ENCODE measurements at places on chromosomes 12 and 14.

GRCh38 chr14:44449680-44450079, 57.4 kb downstream of the FSCB start:
- DNase-seq, result no peak

GRCh38 chr12:57657744-57658143, 24.7 kb upstream of the B4GALNT1 start:
- DNase-seq, result no peak

GRCh38 chr12:48441069-48441468, 31.3 kb upstream of the ANP32D start:
- no peak for DNase-seq

DNA sequence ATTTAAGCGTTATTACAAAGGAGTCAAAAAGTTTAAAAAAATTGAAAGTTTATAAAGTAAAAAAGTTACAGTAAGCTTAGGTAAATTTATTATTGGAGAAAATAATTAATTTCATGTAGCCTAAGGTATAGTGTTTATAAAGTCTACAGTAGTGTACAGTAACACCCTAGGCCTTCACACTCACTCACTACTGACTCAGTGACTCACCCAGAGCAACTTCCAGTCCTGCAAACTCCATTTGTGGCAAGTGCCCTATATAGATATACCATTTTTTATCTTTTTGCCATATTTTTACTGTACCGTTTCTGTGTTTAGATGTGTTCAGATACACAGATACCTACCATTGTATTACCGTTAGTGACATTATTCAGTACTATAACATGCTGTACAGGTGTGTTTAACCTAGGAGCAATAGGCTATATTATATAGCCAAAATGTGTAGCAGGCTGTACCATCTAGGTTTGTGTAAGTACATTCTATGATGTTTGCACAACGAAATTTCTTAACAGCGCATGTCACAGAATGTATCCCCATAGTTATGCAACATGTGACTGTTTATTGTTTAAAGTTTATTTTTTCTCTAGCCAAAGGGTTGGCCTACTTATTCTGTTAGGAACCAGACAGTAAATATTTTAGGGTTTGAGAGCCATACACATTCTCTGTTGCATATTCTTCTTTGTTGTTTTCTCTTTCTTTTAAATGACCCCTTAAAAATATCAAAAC, 155.5 kb downstream of the PCNX1 start:
- DNase-seq, result no peak

DNA sequence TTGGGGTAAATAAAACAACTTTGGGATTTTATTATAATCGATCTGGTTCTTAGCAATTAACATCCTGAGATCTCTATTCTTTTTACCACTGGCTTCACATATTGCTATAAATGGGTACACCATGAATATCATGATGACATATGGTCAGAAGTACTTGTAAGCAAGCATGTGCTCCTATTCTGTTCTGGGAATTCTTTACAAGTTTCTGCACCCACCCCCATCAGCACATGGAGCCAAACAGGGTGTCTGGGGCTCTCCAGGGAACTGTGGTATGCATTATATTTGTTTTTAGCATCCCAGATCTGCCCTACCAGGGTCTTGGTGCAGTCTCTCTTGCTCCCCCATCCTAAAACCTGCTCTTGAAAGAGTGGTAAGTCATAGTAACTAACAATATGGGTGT, 31.3 kb downstream of the DMAC2L start:
- peak; percentile 46 for DNase-seq

DNA sequence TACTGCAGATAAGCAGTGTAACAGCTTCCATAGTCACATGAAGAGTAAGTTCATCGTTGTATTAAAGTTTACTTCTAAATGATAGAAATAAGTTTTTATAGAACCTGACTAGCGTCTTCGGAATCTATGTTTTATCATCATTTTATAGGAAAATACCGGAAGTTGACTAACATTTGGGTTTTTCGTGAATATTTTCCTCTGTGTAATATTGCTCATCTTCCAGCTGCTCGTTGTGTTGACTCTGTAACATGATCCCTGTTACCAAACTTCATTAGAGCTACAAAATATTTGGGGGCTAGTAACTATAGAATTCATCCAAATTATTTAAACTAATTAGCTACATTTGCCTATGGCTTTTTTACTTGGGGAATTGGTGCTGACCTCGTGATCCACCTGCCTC, 37.2 kb downstream of the DDX51 start:
- DNase-seq, result no peak

DNA sequence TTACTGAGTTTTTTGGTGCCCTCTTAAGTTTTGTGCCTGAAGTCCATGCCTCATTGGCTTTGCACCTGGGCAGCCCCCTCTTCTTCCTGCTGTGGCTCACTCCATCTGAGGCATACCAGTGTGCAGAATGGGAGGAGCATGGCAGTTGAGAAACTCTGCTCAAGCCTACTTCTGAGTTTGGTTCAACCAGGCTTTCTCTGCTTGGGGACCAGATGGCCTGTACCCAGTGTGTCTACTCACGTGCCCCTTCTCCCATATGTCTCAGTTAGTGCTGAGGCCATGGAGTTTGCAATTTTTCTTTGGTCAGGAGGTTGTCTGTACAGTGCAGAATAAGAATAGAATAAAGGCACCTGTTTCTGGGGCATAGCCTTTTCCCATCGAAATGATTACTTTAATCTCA, 383.3 kb upstream of the DDHD1 start:
- no peak for DNase-seq

GRCh38 chr14:61568572-61569011, 126.7 kb upstream of the HIF1A start:
- DNase-seq, result no peak

GRCh38 chr14:104510216-104510615, 69.3 kb upstream of the C14orf180 start:
- DNase-seq, result no peak

GRCh38 chr12:26608273-26608672, 224.7 kb downstream of the ITPR2 start:
- no peak for DNase-seq

DNA sequence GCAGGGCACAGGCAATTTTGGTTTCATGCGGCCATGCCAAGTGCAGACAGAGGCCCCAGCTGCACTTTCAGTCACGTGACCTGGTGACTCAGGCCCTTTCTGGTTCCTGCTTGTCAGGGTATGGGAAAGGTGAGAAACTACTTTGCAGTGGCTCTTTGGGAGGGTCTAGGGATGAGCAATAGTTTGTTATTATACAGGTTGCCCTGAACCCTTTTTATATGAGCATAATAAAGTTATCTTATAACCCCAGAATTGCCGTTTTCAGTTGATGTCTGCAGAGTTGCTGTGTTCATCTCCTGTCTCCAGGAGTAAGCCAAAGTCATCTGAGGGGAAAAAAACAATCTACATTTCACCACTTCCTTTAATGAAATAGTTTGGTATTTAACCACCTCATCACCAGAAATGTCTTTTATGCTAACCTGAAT, 30.9 kb upstream of the EMP1 start:
- peak; percentile 63 for DNase-seq

GRCh38 chr12:100497105-100497795, 23.6 kb downstream of the NR1H4 start:
- DNase-seq, result no peak

DNA sequence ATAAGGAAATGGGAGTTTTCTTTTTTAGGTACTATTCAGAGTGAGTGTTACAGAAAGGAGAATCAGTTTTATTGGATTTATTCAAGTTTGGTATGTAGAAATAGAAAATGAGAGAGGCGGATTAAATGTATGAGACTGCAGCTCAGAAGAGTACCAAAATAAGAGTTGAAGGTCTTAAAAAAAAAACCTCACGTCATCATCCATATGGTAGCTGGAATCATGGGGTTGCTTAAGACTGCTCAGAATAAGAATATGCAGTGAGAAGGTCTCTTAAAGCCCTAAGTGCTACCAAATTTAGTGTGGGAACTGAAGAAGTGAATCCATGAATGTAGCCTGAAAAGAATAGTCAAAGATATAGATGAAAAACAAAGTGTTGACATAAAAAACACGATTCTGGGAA, 825.5 kb upstream of the SEL1L start:
- no peak for DNase-seq

GRCh38 chr14:94638961-94639817, 27.0 kb downstream of the SERPINA3 start:
- DNase-seq, result no peak

GRCh38 chr12:107655281-107656065, 30.1 kb upstream of the PWP1 start:
- no peak for DNase-seq

- DNase-seq, result peak; percentile 27
These were observed 2.6 kb upstream of the SLC11A2 start for GRCh38 chr12:51028813-51029150.

DNA sequence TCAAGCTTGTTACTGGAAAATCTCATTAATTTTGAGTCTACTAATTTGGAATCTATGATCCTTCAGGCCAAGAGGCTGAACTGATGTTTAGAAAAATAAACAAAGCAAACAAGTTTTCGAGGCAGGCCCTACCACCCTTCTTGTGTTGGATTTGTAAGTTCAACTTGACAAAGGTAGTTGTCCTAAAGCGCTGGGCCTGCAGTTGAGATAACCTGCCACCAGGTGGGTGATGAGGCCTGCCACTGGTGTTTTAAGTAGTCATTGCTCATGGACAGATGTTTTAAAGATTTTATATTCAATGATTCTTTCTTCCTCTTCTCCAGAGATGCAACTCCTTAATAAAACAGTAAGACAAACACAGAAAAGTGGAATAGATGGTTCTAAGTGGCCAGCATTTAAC, 19.4 kb downstream of the ACVRL1 start:
- no peak for DNase-seq

DNA sequence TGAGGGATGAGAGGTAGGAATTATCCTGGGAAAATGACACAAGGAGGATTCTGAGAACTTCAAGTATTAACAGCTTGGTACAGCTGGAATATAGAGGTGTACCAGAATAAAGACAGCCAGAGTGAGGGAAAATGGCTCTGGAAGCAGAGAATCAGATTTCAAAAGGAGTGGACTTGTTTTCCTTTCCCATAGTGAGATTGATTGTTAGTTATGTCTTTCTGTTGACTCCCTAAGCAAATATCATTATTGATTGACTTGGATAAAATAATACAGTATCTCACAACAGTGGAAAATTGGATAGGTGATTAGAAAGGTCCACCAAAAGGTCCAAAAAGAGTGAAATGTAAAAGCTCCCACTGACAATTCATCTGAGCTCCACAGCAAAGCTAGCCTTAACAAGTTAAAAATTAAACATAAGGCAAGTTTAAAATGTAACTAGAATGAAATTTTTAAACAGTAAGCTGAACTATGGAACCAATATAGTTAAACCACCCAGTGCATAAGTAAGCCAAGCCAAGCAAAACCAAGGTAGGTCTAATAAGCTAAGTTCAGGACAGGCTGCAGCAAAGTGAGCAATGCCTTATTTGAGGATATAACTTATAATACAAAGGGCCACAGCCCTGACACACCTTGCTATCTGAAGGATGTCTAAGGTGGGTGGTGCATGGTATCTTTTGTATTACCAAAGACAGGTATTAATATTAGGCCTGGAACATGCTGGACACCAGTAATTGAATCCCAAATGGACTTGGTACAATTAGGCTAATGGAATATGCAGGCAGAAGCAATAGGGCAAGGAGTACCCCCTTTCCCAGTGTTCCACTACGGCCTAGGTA, 21.8 kb downstream of the ENTPD5 start:
- no peak for DNase-seq

- DNase-seq, result peak; percentile 11
These were observed 143.1 kb upstream of the SLC16A7 start for GRCh38 chr12:59452746-59453145.

- DNase-seq, result no peak
These were observed 22.3 kb downstream of the OTOGL start for GRCh38 chr12:80121661-80122060.

- no peak for DNase-seq
These were observed 5.3 kb downstream of the GABARAPL1 start for GRCh38 chr12:10218021-10218420.

GRCh38 chr14:96002498-96002884, 36.7 kb upstream of the C14orf132 start:
- no peak for DNase-seq

Data from GM03348 (cell line).